CD4-positive, alpha-beta T cell treated with Interferon alpha-2 for 1 hour (primary cell): ENCODE measurements at places on chromosomes 12 and 14.

- DNase-seq = no peak
These were observed 50.6 kb upstream of the GALNT9 start for GRCh38 chr12:132379996-132380395.

GRCh38 chr12:11767798-11768197, 118.3 kb downstream of the ETV6 start:
- no peak for DNase-seq

- DNase-seq = peak; percentile 3
These were observed 33.4 kb upstream of the SYNDIG1L start for GRCh38 chr14:74459289-74459946.

DNA sequence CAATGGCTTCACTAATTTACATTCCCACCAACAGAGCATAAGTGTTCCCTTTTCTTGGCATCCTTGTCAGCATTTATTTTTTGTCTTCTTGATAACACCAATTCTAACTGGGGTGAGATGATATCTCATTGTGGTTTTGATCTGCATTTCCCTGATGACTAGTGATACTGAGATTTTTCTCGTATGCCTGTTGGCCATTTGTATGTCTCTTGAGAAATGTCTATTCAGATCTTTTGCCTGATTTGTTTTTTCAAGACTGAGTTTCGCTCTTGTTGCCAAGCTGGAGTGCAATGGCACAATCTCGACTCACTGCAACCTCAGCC, 4.7 kb upstream of the PLD4 start:
- no peak for DNase-seq

DNA sequence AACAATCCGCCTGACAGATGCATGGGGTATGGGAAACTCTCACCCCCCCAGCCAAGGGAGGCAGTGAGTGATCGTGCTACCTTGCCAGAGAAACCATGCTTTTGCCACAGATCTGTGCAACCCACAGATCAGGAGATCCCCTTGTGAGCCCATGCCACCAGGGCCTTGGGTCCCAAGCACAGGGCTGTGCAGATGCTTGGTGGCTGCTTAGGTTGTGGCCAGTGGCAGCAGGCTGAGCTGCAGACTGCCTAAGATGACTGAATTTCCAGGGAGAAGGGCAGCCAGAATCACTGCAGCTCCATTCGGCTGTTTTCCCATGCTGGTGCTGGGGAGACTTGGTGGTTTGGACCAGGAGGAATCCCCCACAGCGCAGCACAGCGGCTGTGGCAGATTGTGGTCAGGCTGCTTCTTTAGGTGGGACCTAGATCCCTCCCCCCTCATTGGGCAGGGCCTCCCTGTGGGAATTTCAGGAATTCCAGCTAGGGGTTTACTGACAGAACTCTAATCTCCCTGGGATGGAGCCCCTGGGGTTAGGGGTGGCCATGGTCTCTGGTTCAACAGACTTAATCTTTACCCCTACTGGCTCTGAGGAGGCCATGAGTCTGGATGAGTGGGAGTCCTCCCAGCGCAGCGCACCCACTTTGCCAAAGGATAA, 264.6 kb upstream of the DAAM1 start:
- no peak for DNase-seq

DNA sequence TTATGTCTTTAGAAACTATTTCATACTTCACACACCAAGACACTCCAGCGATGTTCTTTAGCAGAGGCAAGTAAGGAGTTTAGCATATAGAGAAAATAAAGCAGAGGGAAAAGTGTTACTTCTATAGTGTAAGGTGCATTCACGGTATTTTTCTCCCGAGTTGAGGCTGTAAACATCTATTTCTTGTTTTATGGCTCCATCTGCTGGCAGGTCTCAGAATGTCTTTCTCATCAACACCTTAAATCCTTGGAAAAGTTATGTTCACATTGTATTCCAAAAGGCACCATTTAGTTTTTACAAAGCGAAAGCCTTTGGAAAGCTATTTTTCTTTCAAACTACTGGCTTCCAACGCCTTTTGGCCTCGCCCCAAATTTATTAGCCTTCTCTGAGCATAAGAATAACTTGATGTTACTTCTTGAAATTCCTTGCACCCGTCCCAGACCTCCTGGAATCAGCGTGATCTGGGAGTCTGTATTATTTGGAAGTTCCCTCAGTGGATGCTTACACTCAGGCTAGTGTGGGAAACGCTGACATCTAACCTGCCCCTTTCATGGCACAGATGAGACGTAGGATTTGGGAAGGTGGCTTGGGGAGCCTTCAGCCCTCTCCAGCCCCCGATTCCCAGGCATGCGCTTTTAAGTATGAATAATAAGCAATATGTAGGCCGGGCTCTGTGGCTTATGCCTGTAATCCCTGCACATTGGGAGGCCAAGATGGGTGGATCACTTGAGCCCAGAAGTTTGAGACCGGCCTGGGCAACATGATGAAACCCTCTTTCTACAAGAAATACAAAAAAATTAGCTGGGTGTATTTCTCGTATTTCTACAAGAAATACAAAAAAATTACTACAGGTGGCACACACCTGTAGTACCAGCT, 1.9 kb upstream of the PIWIL1 start:
- DNase-seq = peak; percentile 30

GRCh38 chr12:30100741-30101140, 317.0 kb upstream of the TMTC1 start:
- no peak for DNase-seq

GRCh38 chr12:48454667-48455066, 17.7 kb upstream of the ANP32D start:
- DNase-seq = no peak

DNA sequence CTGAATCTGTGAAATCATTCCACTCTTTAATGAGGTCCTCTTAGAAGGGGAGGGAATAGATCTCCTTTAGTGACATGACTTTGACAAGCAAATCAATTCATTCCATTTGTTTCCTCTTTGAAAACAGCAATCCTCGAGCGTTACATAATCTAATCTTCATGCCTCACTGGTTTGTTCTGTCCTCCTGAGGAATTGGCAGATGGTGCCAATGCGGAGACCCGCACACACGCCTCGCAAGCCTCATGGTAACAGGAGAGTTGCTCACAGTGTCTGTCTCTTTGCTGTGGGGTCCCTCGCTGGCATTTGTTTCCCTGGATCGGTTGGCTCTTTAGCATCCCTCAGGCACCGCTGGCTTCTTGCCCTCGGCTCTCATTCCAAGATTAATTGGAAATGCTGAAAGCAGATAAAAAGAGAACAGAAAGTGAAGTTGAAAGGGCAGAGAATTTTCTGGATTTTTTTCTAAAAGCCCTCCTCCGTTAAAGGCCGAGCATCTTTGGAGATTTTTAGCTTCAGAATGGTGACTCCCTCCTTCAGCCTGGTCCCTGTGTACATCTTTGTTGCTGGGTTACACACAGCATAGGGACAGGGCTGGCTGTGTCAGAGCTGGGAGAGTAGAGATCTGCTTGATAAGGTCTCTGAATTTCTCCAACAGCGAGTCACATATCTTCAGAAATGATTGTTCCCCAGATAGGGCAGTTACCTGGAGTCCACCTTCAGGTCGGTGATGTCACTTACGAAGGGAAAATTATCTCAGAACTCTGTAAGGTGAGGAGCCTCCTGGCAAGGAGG, 10.1 kb upstream of the CABP1 start:
- DNase-seq = no peak

DNA sequence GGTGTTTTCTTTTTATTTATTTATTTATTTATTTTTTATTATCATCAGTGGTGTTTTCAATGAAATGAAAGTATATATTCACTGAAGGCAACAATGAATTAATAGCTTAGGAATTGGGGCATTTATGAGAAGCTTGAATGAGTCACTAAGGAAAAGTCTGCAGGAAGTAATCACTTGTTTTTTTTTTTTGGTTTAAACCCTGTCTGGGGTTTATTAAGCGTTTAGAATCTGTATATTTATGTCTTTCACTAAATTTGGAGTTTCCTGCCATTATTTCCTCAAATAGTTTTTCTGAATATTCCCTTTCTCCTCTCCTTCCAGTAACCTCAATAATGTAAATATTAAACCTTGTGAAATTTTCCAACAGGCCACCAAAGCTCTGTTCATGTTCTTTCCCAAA, 85.5 kb downstream of the TESC start:
- no peak for DNase-seq

- peak; percentile 75 for DNase-seq
These were observed 6.4 kb downstream of the ERG28 start for GRCh38 chr14:75654127-75654732.

DNA sequence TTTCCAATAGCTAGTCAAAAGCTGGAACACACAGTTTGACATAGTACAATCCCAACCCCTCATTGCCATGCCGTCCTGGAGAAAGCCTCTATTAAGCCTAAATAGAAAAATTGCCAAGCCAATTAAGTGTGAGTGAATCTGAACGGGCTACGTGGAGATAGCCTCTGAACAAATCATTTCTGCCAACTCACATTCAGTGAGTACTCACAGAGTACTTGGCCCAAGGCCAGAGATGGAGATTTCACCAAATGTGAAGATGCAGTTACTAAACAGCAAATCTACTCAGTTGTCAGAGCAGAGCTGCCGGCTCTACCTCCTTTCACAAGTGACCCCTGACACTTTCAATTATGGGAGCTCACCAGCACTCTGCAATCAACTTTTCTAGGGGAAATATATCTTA, 350.0 kb downstream of the GALC start:
- DNase-seq = no peak

- DNase-seq = no peak
These were observed 11.5 kb downstream of the GTF2A1 start for GRCh38 chr14:81209167-81209836.

- no peak for DNase-seq
These were observed 648.5 kb downstream of the RPS29 start for GRCh38 chr14:48937541-48938195.

DNA sequence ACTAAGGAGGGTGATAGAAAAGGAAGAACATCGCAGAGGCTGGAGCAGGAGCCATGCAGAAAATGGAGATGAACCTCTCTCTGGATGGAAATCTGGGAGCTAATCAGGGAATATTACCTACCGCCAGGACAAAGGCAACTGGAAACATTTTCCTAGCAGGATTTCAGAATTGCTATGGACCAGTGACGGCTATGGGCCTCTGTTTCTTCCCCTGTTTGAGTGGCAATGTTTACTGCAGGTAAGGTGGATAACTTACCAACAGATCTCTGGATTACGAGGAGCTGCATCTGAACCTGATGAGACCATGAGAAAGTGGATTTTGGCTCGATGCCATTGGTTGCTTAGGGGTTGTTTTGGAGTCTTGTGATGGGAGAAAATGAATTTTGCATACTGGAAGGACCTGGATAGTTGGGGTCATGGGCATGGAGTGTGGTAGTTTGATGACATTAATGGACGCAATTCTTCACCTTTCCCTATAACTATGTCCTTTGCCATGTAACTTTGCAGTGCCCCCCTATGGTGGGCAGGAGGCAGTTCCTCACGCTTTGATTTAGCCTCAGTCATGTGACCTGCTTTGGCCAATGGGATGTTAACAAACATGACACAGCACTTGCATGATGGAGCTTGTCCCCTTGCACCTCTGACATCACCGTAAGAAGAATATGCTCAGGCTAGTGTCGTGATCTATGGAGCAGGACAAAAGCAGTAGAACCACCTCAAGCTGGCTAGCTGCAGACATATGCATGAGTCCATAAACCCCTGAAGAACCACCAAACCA, 51.1 kb downstream of the CALM1 start:
- no peak for DNase-seq

DNA sequence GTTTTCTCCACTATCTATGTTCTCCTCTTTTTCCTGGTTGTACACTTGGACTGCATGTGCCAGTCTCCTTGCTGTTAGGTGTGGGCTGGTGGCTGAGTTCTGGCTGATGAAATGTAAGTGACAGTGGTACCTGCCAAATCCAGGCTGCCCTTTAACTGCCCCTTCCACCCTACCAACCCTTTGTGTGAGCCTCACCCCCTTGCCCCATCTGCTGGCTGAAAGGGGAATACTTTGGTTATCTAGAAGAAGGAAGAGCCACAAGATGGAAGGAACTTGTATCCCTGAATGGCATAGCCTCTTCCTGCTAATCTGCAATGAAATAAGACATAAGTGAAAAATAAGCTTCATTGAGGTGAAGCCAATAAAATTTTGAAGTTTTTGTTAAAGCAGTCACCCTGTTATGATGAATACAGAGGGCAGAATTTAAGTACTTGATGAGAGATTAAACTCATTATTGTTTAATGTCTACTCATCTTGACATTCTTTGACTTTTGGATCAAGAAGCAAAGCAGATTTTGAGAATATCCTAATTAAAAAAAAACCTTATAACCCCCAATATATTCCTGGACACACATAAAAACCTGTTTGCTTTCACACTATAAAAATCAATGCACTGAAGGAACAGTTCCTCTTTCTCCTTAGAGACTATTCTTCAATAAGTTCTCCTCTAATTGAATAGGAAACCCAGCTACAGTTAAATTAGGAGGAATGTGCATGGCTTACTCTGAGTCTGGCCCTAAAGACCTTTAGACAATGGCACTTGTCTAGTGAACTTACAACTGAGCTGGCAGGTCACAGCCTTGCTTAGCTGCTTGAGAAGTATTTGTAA, 262.6 kb upstream of the BTG1 start:
- peak; percentile 54 for DNase-seq

GRCh38 chr12:14880890-14881453, 4.7 kb downstream of the MGP start:
- no peak for DNase-seq

DNA sequence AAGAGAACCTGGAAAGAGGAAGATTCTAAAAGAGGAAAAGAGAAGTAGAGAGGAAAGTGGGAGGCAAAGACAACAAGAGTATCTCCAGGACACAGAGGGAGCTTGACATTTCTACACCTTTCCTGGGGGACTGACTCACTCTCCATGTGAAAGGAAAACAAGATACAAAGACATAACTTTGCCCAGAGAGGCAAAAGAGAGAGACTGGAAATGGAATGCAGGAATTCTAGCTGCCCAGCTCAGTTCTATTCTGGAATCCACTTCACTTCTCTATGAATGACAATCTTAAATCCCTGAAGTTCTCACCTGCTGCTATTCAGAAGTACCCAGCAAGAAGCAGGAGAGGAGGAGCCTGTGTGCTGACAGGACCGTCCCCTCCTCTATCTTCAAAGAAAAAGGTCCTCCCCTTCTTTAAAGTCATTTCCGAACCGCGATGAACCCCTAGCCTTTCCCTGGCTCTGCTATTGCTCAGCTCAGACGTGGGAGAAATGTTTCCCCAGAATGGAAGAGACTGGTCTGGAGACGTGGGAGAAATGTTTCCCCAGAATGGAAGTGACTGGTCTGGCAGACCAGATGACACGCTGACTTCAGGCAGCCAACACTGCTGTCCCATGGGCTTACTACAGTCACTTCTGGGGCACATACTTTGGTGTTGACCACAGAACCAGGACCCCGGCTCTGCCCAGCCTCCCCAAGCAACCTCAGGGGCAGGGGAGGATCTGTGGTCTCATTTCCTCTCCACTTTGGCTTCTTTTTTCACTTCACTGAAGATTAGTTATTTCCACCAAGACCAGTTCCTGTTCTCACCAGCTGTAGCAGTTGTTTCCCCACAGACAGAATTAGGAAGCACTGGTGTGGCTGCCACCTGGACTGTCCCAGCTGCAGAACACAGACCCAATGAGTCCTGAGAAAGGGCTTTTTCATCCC, 8.3 kb downstream of the FMNL3 start:
- peak; percentile 34 for DNase-seq

- no peak for DNase-seq
These were observed 3.7 kb downstream of the KRT6B start for GRCh38 chr12:52448228-52448627.
